ENCODE measurements at places on chromosomes 2 and 18.

- no peak for DNase-seq
These were observed 7.4 kb downstream of the EPAS1 start for GRCh38 chr2:46304635-46305034.

DNA sequence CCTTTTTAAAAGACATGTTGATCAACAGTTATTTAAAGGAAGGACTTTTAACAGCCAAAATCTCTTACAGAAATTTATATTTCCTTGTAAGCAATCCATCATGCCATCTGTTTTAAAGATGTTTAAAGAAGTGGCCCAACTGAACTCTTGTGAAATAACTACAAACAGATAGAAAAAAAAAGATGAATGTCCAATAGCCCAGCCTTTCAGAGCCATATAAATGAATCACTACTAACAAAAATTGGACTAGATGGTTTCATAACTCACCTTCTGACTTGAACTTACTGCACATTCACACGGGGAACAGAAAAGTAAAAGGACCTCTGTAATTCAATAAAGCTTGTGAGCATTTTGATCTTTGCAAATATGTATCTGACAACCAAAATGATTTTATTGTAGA lies 319.0 kb upstream of the CHAC2 start:
- DNase-seq, result no peak

DNA sequence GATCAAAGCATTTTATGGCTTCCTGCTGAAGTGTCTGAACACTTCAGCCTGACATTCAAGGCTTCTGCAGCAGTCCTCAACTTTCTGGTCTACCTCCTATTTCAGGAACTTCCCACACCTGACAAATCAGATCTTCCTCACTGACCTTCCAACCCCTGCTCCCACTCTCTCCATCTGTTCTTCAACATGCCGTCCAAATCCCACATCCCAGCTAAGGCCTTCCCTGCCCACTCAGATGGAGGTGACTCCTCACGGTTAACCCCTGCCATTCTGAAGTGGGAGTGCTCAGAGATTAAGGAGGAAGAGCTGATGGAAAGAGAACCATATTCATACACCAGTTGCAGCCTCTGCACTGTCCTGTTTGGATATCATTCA lies 104.8 kb downstream of the POLR1A start:
- no peak for DNase-seq

GRCh38 chr2:86416146-86416545 lies 25.0 kb upstream of the KDM3A start:
- no peak for DNase-seq

DNA sequence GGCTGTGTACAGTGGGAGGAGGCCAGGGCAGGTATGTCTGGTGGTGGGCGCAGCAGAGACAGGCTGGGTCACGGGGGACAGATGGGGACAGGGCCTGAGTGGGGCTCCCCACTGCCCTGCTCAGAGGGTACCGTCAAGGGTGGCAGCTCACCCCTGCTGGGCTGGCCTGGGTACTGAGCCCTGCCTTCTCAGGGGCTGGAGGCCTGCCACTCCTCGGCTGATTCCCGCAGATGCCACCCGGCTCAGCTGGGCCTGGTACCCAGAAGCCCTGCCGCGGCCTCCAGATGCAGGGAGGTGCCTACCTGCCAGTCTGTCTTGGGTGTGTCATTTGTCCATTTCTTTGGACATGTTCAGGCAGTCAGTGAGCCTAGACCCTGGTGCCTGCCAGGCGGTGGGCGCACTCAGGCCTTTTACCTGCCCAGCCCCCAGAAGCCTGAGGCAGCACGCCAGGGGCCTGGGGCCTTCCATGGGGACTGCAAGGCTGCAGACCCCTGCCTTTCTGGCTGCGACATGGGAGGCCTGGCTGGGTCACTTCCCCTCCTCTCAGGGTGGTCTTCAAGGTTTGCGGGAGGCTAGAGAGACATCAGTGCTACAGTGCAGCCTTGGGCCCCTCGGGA lies 3.3 kb downstream of the SNORC start:
- no peak for DNase-seq

- no peak for DNase-seq
These were observed 2.9 kb upstream of the IGFBP5 start for GRCh38 chr2:216698293-216698692.

GRCh38 chr2:56450047-56450446 lies 266.3 kb downstream of the CCDC85A start:
- DNase-seq, result no peak

DNA sequence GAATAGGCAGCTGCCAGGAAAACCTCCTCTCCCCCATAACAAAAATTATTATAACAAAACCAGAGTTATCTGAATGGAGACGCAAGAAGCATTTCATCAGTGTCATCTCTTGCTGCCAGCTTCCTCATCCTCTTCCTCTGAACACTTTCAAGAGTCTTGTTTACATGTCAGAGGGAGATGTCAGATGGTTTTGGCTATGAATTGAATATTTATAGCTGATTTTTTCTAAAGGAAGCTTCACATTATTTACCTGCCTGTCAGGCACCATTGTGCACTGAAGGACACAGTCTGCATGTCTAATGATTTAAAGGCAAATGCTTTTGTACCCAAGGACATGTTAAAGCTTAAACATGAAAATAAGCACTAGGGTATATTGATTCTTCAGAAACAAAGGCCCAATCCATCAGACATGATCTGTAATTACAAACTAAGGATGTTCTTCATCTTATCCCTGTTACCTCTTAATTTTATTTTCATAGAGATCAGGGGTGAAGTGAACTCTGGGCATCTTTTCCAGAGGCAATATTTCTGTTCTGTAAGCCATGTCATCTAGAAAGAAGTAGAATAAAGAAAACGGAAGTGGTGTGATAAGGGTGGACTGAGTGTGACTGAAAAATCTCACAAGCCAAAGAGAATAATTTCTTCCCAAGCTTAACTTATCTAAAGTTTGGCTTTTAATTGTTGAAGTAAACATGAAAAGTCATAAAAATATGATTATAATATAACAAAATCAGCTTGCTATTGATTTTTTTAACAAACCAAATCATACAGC lies 168.7 kb downstream of the ANKRD44 start:
- DNase-seq, result no peak

DNA sequence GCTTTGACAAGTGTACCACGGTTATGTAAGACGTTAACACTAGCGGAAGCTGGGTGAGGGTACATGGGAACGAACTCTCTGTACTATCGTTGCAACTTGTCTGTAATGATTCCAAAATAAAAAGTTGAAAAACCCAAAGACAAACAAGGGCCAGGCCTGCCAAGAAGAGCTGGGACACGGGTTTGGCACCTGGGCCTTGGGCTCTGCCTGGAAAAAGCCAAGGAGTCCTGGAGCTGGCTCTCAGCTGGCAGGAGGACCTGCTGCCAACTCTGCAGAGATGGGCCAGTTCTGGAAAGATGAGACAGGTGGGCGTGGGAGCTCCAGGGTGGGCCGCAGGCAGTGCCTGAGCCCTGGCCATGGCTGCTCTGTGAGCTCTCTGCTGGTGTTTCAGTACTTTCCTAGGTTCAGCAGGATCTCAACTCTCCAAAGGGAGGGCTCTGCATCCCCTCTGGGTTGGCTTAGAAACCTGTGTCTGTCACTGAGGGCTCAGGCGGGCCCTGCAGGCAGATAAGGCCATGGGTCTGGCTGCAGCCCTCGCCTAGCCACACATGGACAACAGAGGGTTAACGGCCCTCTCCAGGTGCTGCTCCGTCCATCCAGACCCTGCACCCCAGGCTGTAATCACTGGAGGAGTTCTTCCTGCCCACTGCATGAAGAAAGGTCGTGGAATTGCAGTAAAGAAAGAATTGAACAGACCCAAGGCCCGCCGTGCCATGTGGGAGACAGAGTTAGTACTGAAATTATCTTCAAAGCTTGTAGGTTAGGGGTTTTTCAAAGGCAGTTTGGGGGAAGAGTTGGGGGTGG lies 89.9 kb downstream of the RHOB start:
- DNase-seq, result no peak

GRCh38 chr2:35598310-35598709 lies 757.3 kb upstream of the CRIM1 start:
- no peak for DNase-seq

GRCh38 chr2:156430980-156431358 lies 5.2 kb upstream of the GPD2 start:
- DNase-seq, result peak; percentile 83

GRCh38 chr2:232674491-232674890 lies 22.6 kb upstream of the GIGYF2 start:
- DNase-seq, result no peak

- peak; percentile 21 for DNase-seq
These were observed 50.2 kb upstream of the LRP1B start for GRCh38 chr2:142180820-142181533.

GRCh38 chr2:228140934-228141528 lies 40.5 kb downstream of the SPHKAP start:
- no peak for DNase-seq

DNA sequence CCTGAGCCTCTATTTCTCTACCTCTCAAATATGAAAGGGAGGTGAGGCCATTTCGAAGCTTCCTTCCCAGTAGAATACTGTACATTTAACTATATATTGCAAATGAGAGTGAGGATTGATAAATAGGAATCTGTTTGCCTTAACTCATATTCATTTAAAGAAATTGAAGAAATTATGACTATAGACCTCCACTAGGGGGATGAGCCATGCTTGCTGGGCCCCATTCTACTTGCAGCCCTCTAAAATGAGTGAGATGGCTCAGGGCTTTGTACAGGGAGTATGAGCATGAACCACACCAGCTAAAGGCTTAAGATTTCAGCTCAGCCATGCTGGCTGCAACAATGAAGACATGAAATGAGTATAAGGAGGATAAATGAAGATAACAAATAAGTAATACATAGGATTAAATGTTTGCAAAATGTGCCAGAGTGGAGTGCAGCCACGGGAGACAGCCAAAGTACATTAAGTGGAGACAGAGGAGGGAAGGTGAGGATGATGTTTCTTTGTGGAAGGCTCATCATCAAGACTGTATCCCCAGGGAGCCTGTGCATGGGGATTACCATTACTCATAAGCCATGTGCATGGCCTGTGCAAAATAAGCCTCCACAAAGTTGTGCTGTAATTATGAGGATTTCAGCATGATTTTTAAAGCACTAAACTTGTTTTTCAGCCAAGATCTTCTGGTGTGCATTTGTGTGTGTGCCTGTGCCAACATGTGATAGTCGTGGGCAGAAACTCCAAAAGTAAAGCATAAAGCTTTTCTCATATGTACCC lies 300.8 kb downstream of the CNTNAP5 start:
- DNase-seq, result no peak

- no peak for DNase-seq
These were observed 905.3 kb upstream of the VRK2 start for GRCh38 chr2:57141269-57141668.

GRCh38 chr2:135573620-135574019 lies 42.3 kb downstream of the R3HDM1 start:
- DNase-seq, result no peak

DNA sequence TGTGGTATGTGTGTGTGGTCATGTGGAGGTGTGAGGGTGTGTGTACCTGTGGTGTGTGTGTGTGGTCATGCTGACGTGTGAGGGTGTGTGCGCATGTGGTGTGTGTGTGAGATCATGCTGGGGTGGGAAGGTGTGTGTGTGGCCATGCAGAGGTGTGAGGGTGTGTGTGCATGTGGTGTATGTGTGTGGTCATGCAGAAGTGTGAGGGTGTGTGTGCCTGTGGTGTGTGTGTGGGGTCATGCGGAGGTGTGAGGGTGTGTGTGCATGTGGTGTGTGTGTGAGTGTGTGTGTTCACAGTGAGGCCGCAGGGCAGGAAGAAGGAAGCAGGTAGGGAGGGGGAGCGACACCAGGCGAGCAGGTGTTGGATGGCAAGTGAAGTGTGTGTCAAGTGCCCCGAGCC lies 259.0 kb downstream of the LOXHD1 start:
- DNase-seq, result no peak

DNA sequence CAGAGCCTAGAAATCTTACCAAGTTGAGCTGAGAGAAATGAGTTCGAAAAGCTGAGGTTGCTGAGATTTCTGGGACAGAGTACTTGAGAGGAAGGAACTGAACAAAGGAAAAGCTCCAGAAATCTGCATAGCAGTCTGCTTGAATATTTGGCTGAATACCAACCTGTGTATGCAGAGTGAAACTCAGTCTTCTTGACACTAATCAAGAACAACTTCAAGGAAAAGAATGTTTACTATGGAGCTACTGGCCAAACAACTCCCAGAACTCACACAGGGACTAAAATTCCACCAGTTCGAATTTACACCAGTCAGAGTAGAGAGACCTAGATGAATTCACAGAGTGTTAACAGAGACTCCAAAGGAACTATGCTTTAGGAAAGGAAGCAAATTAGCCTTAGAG lies 66.5 kb downstream of the USP37 start:
- DNase-seq, result peak; percentile 37

- no peak for DNase-seq
These were observed 53.2 kb upstream of the CUL3 start for GRCh38 chr2:224638301-224638823.

GRCh38 chr2:169819106-169819505 lies 5.6 kb downstream of the METTL5 start:
- peak; percentile 33 for DNase-seq

- DNase-seq, result no peak
These were observed 110.0 kb downstream of the TRIB2 start for GRCh38 chr2:12826781-12827180.

DNA sequence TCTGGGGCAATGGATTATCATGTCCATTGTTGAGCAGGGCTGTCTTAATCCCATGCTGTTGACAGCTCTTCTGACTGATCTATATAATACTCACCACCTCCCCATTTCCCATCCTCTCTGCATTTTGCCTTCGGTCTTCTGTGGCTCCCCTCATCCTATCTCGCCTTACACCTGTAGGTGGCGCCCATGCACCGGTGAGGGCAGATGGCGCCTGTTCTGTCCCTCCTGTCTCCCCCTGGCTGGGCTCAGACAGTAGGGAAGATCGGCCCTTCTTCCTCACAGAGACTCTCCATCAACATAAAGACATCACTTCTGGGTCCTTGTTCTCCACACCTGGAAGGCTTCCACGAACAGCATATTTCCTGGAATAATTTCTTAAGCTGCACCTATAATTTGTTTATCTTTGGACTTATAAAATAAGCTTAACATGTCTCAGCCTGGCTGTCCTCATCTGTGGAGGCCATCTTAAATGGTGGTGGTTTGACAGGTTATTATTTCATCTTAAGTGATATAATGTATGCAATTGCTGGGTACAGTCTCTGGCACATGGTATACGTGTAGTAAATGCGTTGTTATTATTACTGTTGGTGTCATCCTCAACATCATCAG lies 10.9 kb upstream of the CDH20 start:
- peak; percentile 59 for DNase-seq
